ENCODE measurements at places on chromosomes 12 and 14. TPM values are rescaled to one million over a fixed set of nuclear protein-coding genes. Genes with fewer than 3 reads are reported as not detected.

The DDIT3 gene
- total RNA-seq: 84.7 TPM

The RPS6KA5 gene
- total RNA-seq: 24.2 TPM

The MMP14 gene
- total RNA-seq: 17.8 TPM

The SAMD15 gene
- 1.9 TPM for total RNA-seq

The CPNE6 gene
- not detected for total RNA-seq

The CD69 gene
- total RNA-seq: not detected

The PLEKHD1 gene
- 1.2 TPM for total RNA-seq

The PTPN11 gene
- 181 TPM for total RNA-seq

The MSRB3 gene
- total RNA-seq: 8.2 TPM

The PROX2 gene
- total RNA-seq: not detected

DNA sequence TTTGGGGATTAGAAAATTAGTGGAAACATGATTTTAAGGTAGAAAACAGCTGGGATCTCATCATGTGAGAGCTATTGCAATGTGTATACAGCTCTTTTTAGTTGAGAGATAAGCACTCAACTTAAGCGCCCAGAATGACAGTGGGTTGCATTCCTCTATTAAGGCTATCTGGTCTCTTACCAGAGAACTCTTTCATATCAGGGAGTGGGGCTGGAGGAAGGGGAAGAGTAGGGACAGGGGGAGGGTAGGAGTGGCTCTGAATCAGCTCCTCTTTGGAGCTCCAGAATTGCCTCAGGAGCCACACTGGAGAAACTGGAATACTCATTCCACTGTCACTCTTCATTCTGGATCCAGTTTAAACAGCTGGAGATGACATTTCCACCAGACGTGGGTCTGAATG, 9.2 kb upstream of the PLEKHG3 start:
- DNase-seq: no peak

- DNase-seq: no peak
These were observed 35.0 kb upstream of the FKBP4 start for GRCh38 chr12:2759733-2760132.

GRCh38 chr12:43883748-43884147, 47.9 kb downstream of the TMEM117 start:
- no peak for DNase-seq

DNA sequence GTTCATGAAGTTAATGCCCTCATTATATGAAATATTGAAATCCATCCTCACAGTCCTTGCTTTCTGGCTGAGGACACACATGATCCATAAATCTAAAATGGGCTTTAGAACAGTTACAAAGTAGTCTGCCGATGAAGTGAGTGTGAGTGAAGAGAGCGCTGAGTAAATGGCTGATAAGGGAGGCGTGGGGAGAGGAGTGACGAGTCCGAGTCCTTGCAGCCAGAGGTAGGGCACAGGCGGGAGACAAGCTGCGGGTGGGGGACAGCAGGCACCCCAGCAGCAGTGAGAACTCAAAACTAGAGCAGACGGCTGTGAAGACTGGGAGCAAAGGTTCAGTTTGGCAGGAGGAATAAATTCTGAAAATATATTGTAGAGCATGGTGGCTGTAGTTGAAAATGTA, 140.1 kb upstream of the ATP2B1 start:
- no peak for DNase-seq

DNA sequence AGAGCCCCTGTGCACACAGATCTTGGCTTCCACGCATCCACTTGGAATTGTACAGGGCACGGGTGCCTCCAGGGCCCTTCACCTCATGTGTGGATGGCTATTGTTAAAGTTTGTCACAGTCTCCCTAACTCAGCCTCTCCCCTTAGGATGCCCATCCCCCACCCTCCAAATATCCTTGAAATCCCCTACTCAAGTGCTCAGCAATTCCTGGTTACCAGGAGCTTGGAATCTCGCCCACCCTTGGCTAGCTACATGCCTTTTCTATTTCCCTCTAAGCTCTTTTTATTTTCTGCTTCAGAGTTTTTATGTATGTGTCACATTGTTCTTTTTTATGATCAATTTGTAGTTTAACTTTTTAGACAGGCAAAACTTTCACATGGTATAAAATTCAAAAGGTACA, 13.0 kb upstream of the NR1H4 start:
- DNase-seq: no peak

DNA sequence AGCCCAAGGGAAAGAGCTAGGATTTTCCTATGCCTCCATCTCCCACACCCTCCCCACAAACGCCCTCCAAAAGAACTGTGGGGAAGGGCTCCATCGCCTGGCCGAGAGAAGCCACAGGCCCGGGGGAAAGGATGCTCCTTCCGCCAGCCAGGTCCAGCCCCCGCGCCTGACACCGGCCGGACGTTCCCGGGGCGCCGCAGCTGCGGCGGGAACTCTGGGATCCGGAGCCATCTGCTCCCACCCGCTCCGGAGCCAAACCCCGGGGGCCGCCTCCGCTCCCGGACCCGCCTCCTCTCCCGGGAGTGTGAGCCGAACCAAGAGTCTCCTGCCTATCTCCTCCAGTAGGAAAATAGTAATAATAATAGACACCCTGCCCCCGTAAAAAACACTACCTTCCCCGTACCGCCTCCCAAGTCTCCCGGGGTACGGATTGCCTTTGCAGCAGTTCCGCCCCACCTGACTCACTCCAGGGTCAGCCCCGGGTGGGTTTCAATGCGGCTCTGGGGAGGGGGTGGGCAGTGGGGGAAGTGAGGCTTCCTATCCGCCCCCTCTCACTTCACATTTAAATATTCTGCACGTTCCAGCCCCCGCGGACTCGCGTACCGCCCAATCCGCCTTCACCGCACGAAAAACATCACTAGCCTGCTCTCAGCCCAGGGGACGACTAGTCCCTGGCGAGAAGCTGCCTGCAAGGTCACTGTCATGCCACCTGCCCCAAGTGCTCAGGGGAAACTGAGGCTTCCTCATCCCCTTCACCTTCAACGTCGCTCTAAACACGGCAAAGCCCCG, 2.4 kb downstream of the AGAP2 start:
- no peak for DNase-seq

- DNase-seq: peak; percentile 69
These were observed 283.3 kb upstream of the PWP1 start for GRCh38 chr12:107402041-107403022.

DNA sequence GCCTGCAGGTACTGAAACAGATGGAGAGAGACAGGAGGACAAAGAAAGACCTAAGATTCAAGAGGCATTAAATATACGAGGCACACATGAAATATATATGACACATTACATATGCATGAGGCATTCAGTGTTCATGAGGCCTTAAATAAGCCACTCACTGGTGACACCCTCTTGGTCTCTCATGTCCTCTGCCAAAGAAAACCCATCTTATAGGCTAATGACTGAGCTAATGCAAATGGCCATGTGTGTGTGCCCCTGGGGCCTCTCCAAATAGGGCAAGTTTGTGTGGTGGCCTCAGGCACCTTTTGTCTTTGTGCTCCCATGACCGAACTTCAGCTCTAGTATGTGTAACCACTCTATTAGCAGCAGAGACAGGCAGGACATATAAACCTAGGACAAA, 18.8 kb downstream of the COQ6 start:
- DNase-seq: no peak

DNA sequence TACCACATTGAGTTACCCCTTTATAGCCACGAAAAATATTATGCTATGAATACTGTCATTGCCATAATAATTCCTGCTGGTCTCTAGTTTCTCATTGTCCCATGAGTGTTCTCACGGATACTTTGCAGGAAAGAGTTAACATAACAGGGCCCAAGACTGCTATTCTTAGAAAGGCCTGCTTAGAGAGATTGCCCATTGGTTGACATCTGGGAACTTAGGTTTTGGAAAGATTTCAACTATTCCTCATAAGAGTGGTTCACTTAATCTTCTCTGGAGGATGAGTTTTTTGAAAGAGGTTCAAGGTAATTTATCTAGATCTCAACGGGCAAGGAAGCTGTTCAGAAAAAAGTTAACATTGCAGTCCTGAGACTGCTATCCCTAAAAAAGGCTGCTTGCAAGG, 18.4 kb upstream of the PRPF39 start:
- no peak for DNase-seq

- no peak for DNase-seq
These were observed 141.9 kb downstream of the NUBPL start for GRCh38 chr14:31703056-31703455.

DNA sequence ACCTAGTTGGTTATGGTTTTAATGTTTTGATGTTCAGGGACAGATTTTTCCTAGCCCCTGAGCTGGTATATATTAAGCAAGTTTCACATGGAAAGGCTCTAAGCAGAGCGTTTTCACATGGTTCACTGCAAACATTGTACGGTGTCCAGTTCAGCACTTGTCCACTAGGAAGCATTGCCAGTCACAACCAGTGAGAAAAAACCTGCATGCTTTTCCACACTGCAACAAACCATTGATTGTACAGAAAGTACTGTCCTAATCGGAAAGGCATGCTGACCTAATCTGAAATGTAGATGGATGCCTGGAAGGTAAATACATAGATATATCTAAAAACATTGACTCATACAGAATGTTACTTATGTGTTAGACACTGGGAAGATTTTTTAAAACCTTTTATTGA, 25.0 kb upstream of the NPAS3 start:
- DNase-seq: no peak

DNA sequence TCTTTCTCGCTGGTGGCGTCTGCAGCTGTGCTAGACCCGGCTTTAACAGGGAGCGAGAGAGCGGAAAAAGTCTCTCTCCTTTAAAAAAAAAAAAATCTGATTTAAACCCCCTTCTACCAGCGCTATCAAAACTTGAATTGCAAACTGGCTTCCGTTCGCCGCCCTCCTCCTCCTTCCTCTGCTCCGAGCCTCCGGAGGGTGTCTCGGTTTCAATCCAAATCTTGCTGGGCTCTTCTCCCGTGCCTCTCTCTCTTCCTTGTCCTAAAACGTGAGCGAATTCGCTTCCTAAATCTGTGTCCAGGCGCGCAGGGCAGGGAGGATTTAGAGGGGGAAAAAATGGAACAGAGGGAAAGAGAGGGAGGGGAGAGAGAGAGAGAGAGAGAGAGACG, 272 bp downstream of the TBX3 start:
- no peak for DNase-seq

- DNase-seq: no peak
These were observed 61.2 kb downstream of the NOC4L start for GRCh38 chr12:132205271-132206045.

- DNase-seq: no peak
These were observed 5.7 kb upstream of the C14orf93 start for GRCh38 chr14:23015618-23016017.

DNA sequence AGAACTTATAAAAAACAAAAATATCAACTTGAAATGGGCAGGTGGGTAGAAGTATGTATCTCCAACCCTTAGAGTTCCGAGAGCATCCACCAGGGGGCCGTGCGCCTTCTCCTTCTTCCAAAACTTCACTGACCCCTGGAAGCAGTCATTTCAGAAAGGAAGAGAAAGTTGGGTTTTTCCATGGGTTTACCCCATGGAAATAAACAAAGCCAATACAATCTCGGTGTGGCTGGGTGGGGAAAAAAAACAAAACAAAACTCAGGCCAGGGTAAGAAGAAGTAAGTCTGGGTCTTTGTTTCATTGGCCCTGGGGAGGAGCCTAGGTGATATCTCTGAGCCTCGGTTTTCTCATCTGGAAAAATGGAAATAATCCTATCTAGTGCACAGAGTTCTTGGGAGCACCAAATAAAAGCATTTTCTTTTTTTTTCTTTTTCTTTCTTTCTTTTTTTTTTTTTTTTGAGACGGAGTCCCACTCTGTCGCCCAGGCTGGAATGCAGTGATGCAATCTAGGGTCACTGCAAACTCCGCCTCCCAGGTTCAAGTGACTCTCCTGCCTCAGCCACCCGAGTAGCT, 33.6 kb upstream of the HNF1A start:
- DNase-seq: no peak

DNA sequence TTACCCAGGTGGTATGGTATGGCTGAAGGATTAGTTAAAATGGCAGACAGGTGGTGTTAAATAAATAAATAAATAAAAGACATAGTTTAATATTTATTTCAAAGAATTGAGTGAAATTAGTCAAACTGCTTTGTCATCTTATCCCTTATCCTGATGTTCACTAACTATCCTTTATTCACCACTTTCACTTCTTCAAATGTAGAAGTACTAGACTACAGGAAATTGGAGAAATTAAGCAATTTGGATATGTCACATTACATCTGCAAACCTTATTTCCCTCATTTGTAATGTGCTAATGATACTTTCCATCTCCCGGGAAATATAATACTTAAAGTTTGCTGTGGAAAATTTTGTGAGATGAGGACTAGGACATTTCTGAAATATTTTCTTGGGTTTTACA, 1195.7 kb downstream of the LRFN5 start:
- DNase-seq: no peak

- DNase-seq: no peak
These were observed 19.0 kb upstream of the C14orf180 start for GRCh38 chr14:104560586-104560945.

DNA sequence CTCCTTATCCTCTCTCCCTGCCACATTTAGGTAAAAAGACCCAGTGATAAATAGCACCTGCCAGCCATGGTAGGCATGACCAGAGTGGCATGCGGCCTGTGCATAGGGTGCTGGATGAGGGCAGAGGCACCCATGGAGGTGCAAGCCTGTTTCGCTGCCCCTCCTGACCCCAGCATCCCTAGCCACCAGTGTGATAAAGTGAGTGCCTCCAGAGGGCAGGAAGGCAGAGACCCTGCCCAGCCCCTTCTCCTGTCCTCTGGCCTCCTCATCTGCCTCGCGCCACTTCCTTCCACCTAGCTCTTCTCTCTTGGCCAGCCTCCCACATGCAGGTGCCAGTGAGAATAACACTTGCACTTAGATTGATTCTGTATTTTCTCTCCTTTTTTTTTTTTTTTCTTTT, 108.3 kb upstream of the FUT8 start:
- no peak for DNase-seq

GRCh38 chr14:67411820-67412421, at the start of gene PLEK2:
PLEK2 (minus strand) TSS chr14:67412165; CDS start chr14:67412059, 106 bp downstream.
- peak; percentile 81 for DNase-seq

GRCh38 chr12:120584343-120585149, 3.3 kb upstream of the POP5 start:
- DNase-seq: peak; percentile 13

DNA sequence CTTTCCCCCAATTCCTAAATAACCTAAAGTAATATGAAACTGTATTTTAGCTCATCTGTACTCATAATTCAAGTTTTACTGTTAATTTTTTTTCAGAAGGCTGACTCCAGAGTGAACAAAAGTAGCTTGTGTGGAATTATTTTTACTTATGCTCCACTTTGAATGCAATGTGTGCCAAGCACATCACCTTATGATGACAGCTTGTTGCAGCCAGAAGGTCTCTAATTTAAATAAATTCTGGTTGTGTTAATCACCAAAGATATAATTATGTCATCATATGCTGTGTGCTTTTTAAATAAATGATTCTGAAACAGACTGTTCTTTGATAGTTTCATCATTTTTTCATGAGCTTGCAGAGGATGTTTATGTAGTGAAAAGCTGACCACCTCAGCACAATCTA, 283.1 kb downstream of the TMEM117 start:
- no peak for DNase-seq

- no peak for DNase-seq
These were observed 16.0 kb downstream of the VSX2 start for GRCh38 chr14:74255281-74255680.

- DNase-seq: no peak
These were observed 19.5 kb downstream of the NUAK1 start for GRCh38 chr12:106119301-106119700.

Measured in HCT116 (cell line).